ENCODE measurements at places on chromosomes 16 and 17.

DNA sequence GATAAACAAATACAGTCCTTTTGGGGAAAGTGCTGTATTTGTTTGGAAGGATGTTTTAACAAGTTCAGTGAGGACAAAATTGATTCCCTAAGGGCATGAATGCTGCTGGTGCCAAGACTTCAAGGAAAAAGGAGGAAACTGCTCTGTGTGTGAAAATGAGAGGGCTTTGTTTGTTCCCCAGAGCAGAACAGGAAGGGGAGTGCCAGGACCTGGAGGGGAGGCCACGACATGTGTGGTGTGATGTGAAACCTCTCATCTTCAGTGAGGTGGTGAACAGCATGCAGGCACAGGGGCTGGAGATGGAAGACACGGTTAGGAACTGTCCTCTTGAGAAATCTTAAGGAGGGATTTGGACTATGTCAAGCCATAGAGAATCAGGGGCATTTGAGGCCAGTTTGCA, 46.6 kb upstream of the GRIN2A start:
- no peak for DNase-seq

DNA sequence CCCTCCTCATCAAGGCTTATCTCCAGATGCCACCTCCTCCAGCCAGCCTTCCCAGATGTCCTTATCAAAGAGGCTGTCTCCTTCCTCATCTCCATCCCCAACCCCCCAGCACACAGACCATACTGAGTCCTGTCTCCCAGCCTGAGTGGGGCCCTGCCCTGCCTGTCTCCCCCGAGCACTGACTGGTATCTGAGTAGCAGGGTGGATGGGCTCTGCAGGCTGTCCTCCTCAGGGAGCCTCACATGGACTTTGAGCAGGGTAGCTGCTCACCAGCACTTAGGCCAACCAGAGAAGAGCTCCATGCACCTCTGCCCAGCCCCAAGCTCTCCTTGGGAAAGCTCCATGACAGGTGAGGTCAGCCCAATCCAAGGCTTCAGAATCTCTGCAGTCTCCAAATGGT, 20.0 kb upstream of the ITGA3 start:
- DNase-seq, result no peak

DNA sequence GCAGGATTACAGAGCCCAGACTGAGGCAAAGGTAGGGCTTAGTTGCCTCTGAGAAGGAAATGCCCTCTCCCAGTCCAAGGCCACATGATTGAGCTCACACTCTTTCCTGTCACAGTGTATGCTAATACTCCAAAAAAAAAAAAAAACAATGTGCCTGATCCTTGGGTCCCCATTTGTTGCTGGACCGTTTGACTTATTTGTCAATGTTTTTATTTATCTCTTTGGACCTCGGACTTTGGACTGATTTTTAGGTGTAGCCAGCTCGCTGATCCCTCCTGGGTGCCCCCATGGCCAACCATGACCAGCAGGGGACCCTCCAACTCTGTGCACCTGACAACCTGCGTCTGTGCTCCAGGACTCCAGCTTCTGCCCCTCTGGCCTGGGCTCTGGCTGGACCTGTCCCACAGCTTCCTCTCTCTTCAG, 622 bp upstream of the CCL16 start:
- DNase-seq, result no peak

DNA sequence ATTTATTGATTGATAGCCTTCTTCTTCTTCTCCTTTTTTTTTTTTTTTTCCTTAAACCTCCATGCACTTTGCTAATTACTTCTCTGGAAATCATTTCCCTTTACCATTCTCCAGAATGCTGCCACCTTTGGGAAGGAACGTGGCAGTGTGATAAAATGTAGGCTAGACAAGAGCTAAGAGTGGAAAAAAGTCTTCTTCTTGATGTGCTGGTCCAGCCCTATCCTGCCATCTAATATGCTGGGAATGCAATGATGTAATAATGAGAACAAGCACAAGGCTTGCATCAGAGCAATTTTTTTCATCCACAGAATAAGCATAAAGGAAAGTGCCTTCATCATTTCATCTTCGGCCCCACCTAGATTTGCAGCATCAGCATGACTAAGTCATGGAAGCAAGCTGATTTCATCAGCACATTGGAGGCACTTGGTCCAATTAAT, 128.7 kb upstream of the ZFHX3 start:
- peak; percentile 93 for DNase-seq

DNA sequence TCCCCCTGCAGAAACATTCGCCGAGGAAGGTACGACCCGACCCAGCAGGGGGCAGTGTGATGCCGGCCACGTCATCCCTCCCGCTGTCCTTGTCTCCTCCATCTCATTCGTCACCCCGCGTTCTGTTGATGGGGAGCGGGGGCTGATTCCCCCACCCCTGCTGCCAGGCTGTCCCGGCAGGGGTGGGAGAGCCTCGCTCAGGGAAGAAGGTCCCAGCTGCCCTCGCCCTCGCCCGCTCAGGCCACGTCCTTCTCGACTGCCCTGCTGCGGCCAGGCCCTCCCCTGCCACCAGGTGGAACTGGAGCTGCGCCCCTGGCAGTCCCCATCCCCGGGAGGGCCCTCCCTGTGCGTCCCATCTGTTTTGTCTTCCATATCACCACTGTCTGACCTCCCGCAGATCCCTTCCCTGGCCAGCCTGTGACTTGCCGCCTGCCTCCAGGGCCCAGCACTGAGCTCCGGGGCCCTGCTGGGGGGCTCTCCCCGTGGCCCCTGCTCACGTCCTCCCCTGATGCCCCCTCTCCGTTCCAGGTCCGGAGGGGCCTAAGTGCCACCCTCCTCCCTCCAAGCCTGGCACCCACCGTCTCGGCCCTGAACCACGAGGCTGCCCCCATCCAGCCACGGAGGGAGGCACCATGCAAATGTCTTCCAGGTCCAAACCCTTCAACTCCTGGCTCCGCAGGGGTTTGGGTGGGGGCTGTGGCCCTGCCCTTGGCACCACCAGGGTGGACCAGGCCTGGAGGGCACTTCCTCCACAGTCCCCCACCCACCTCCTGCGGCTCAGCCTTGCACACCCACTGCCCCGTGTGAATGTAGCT, 20.6 kb downstream of the ADAM11 start:
- peak; percentile 74 for DNase-seq

DNA sequence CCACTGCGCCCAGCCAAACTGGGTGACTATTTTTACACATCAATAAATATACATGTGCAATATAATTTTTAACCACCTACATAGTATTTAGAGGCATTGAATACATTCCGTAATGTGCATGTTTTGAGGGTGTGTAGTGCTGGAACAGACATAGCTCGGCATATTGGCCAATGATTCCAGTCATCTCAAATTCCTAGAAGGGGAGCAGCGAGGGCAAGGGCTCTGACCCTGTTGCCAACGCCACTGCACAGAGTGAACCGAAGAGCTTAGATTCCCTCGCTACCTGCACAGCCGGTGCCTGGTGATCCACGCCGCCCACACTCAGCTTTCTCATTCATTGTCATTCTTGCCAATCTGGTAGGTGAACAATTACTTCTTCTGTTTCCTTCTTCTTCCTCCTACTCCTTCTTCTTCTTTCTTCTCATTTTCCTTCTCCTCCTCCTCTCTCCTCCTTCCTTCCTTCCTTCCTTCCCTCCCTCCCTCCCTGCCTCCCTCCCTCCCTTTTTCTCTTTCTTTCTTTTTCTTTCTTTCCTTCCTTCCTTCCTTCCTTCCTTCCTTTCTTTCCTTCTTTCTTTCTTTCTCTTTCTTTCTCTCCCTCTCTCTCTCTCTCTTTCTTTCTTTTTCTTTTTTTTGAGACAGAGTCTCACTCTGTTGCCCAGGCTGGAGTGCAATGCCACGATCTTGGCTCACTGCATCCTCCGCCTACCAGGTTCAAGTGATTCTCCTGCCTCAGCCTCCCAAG, 26.3 kb upstream of the ATP2A3 start:
- DNase-seq, result no peak

DNA sequence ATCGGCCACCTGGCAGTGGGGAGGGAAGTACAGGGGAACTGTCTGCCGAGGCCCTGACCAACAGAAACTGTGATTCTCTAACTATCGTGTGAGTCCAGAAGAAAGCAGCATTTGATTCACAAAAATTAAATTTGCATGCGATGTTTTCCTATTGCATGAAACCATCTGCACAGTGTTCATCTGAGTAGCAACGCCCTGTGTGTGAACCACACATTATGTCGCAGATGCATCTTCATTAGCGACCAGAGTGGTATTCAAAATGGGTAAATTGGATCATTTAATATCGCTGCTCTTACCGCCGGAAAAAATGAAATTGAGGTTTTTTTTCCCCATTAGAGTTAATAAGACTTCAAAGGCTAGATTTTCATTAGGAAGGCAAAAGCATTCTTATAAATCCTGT, 260.6 kb downstream of the ABCC12 start:
- no peak for DNase-seq

- DNase-seq, result no peak
These were observed 3.8 kb upstream of the ZNF764 start for GRCh38 chr16:30562021-30562420.

DNA sequence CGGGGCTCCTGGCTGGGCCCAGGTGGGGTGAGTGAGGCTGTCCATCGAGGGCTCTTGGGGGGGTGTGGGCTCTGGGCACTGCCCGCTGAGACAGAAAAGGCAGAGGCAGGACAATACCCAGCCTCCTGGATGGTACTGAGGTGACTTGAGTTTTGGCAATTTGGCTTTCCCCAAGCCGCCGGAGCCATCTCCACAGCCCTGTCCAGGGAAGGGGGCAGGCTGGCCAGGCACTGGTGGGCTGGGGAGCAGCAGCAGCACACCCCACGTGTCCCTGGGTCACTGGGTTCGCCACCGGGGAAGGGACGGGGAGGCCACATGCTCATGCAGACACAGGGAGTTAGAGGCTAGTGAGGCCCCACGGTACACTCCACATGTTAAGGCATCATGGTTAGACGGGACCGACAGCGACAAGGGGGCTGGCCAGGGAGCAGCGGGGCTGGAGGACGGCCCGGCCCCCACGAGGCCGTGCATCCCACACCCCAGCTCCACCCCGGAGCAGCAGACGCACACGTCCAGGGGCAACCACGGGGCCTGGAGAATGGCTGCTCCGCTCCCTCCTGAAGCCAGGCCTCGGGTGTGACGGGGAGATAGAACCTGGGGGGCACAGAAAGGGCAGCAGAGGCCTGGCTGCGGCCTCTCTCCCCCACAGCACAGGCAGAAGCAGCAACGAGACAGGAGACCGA, 3.0 kb downstream of the ARHGDIA start:
- DNase-seq, result no peak

DNA sequence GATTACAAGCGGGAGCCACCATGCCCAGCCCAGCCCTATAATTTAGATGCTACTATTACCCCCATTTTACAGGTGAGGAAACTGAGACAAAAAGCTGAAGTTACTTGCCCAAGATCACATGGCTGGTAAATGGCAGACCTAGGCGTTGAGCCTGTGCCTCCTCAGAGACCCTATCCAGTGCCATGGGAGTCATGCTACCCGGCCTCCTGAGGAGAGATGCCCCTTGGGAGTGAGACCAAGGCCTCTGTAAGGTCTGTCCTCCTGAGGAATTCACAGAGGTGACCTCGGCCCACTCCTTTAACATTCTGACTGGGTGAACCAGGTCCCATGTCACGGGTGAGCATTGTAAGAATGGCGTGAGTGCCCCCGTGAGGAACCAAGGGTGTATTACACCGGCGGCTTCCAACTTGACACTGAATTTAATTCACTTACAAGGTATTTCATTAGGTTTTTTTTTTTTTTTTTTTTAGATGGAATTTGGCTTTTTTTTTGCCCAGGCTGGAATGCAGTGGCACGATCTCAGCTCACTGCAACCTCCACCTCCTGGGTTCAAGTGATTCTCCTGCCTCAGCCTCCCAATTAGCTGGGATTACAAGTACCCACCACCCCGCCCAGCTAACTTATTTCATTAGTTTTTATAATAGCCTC, 95.7 kb downstream of the ABCC6 start:
- DNase-seq, result peak; percentile 79

DNA sequence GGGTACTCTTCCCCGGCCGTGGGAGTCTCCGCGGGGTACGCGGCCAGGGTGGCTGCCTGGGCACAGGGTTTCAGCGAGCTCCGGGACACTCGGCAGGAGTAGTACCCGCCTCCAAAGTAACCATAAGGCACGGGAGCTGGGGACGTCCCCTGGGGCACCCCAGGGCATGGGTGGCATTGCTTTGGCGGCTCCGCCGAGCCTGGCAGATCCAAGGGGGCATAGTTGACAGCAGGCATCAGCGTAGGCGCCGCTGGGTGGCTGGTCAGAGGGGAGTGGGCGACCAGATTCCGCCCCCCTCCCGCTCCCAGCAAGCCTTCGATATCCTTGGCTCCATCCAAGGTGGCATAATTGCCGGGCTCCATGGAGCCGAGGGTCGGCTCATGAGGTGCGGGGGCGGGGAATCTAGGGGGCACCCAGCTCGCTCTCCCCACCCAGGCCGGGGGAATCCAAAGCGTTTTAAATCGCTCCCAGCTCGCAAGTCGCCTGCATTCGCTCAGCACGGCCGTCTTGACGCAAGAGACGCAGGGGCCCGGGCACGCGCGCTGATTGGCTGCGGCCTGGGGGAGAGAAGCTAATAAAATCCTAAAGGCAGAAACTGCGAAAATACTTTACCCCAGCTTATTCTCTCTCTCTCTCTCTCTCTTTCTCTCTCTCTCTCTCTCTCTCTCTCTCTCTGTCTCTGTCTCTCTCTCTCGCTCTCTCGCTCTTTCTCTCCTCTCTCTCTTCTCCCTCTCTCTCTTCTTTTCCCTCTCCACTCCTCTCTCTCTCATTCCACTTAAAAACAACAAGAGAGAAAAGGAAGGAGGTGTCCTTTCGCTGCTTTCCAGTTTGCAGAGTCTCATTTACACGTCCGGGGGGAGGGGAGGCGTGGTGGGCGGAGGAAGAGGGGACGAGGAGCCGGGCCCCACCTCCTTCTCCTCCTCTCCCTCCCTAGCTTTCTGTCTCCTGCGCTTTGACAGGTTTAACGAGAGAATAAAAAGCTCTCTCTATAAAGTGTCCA, at the start of gene HOXB13:
Gene HOXB13, minus strand, starts transcription at position 519 of the 1,000 bp plus-strand sequence. Its CDS starts 157 bp downstream, at position 362.
- peak; percentile 24 for DNase-seq

DNA sequence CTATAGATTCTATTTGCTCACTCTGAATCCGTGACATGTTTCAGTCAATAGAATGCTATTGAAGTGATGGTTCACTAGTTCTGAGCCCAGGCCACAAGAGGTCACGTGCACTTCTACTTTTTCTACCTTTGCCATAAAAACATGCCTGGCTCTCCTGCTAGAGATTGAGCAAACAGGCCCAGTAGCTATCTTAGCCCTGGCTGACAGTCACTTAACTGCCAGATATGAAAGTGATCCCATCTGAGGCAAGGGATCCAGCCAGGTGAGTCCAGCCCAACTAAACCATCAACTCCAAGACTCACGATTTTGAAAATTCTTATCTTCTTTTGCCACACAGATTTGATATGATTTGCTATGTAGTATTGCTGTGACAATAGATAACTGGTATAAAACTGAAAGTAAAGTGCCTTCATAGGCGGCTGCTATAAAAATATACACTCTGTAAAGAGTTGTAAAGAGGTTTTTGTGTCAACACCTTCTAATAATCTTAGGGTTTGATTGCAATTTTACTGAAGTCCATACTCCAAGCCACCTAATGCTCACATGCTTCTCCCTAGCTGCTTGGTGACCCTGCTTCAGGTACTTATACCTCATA, 937.7 kb upstream of the SOX9 start:
- no peak for DNase-seq

GRCh38 chr16:75322740-75323139, 71.3 kb upstream of the BCAR1 start:
- peak; percentile 39 for DNase-seq

Data from fibroblast of pulmonary artery (primary cell).